A549 treated with Mapracorat at 1 μM for 4 hours (cell line): ENCODE measurements at places on chromosomes 11 and 22. TPM values are rescaled to one million over a fixed set of nuclear protein-coding genes. Genes with fewer than 3 reads are reported as not detected.

The RIMBP3C gene
- 0.13 to 0.22 TPM (median 0.15 TPM) in 4 of 5 replicates, not detected in the other for total RNA-seq

The UPK3A gene
- not detected in 5 replicates for total RNA-seq

The MUC5AC gene
- 1.1 to 2.7 TPM (median 1.8 TPM) in 5 replicates for total RNA-seq

The MOV10L1 gene
- not detected in 5 replicates for total RNA-seq

The KCNC1 gene
- total RNA-seq: 0.05 to 0.15 TPM (median 0.10 TPM) in 5 replicates

The MS4A12 gene
- not detected in 5 replicates for total RNA-seq

The APOC3 gene
- not detected in 5 replicates for total RNA-seq

The TSPAN32 gene
- not detected in 5 replicates for total RNA-seq

The POLR2L gene
- total RNA-seq: 607 to 738 TPM (median 630 TPM) in 5 replicates

The SOX10 gene
- not detected in 5 replicates for total RNA-seq

The USP28 gene
- total RNA-seq: 12.1 to 19.6 TPM (median 16.7 TPM) in 5 replicates

The MISFA gene
- total RNA-seq: 1.1 to 3.3 TPM (median 1.6 TPM) in 5 replicates

The SYT7 gene
- 0.84 to 1.3 TPM (median 1.2 TPM) in 5 replicates for total RNA-seq

The OR6T1 gene
- total RNA-seq: not detected in 5 replicates

The OR2AG1 gene
- not detected in 5 replicates for total RNA-seq

The GALNT18 gene
- 23.6 to 32.1 TPM (median 26.3 TPM) in 5 replicates for total RNA-seq

The PHLDA2 gene
- 86.5 to 121 TPM (median 113 TPM) in 5 replicates for total RNA-seq

The LRRC32 gene
- 0.17 to 0.47 TPM (median 0.24 TPM) in 5 replicates for total RNA-seq

The DGAT2 gene
- total RNA-seq: 1.2 to 2.2 TPM (median 2.0 TPM) in 5 replicates

The OR10S1 gene
- not detected in 5 replicates for total RNA-seq

The RIMBP3B gene
- 0.26 to 0.71 TPM (median 0.35 TPM) in 5 replicates for total RNA-seq

The MMP10 gene
- 0.60 to 1.1 TPM (median 0.91 TPM) in 5 replicates for total RNA-seq

The SCT gene
- not detected in 5 replicates for total RNA-seq

The IL18 gene
- 92.0 to 106 TPM (median 103 TPM) in 5 replicates for total RNA-seq

The APBB1 gene
- total RNA-seq: 18.0 to 19.7 TPM (median 18.6 TPM) in 5 replicates

The FAM111A gene
- total RNA-seq: 6.9 to 8.3 TPM (median 7.5 TPM) in 5 replicates

The TRIM3 gene
- 13.8 to 22.2 TPM (median 20.0 TPM) in 5 replicates for total RNA-seq

The ZDHHC13 gene
- total RNA-seq: 14.0 to 17.3 TPM (median 16.7 TPM) in 5 replicates

The OR5A1 gene
- total RNA-seq: not detected in 5 replicates

The OR56A4 gene
- total RNA-seq: not detected in 5 replicates

The SLC1A2 gene
- 0.18 to 0.27 TPM (median 0.21 TPM) in 3 of 5 replicates, not detected in the others for total RNA-seq

The DBX1 gene
- total RNA-seq: not detected in 5 replicates

The POU2F3 gene
- not detected in 5 replicates for total RNA-seq

The MRE11 gene
- total RNA-seq: 12.1 to 15.9 TPM (median 14.6 TPM) in 5 replicates

The TSGA10IP gene
- total RNA-seq: not detected in 5 replicates

The OR4D5 gene
- total RNA-seq: not detected in 5 replicates

The DDT gene
- 116 to 169 TPM (median 161 TPM) in 5 replicates for total RNA-seq

The HSCB gene
- total RNA-seq: 10.7 to 14.4 TPM (median 13.7 TPM) in 5 replicates

The PRODH gene
- 0.77 to 1.4 TPM (median 1.3 TPM) in 5 replicates for total RNA-seq

The E2F8 gene
- total RNA-seq: 5.5 to 7.4 TPM (median 6.3 TPM) in 5 replicates

The SHANK2 gene
- 5.5 to 8.8 TPM (median 6.9 TPM) in 5 replicates for total RNA-seq

The RTN4RL2 gene
- 49.0 to 100 TPM (median 88.4 TPM) in 5 replicates for total RNA-seq

The IFITM10 gene
- total RNA-seq: 1.0 to 2.1 TPM (median 1.3 TPM) in 5 replicates

The TYMP gene
- total RNA-seq: 10.2 to 20.7 TPM (median 19.5 TPM) in 5 replicates

The LMNTD2 gene
- total RNA-seq: 2.0 to 3.0 TPM (median 2.7 TPM) in 5 replicates

The TMPRSS6 gene
- 0.05 TPM in 1 of 5 replicates, not detected in the others for total RNA-seq

The PDGFB gene
- total RNA-seq: 3.3 to 4.1 TPM (median 3.7 TPM) in 5 replicates

The CCDC188 gene
- total RNA-seq: not detected in 5 replicates

The NAALADL1 gene
- total RNA-seq: not detected in 5 replicates

The ART1 gene
- total RNA-seq: not detected in 5 replicates

The PRRG4 gene
- 1.5 to 1.8 TPM (median 1.6 TPM) in 5 replicates for total RNA-seq

The ASRGL1 gene
- total RNA-seq: 9.6 to 14.3 TPM (median 13.2 TPM) in 5 replicates

The OR10A4 gene
- total RNA-seq: not detected in 5 replicates

The TRIM49D2 gene
- 0.07 to 0.13 TPM (median 0.11 TPM) in 3 of 5 replicates, not detected in the others for total RNA-seq

The OVOL1 gene
- total RNA-seq: 0.07 to 0.08 TPM in 2 of 5 replicates, not detected in the others
